Effector memory CD4-positive, alpha-beta T cell (primary cell): ENCODE measurements at places on chromosomes 11 and 22.

DNA sequence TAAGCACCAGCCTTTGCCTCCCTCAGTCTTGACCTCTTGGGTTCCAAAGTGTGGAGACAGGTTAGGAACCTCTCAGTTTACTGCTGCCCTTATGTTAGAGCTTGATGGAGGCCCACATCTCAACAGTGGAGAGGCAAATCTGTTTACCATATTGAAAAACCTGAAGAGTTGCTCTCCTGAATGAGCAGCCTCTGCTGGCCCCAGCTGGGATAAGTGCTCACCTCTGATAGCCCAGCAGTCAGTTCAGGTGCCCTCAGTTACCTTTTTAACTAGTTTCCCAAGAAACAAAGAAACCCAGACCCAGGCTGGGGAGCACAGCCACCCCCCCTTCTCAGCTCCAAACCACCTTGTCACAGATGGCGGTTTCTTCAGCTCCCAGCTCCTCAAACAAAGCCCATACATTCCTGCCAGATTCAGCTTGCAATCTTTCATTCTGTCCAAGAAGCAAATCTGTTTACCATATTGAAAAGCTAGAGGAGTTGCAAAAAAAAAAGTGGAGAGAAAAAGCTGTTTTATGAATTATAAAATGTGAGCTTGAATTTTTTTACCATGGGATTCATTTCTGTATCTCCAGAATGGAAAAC, 57.2 kb downstream of the PPFIBP2 start:
- DNase-seq = no peak

- DNase-seq = no peak
Observed at GRCh38 chr22:39943337-39943736, 16.9 kb upstream of the TMA7B start.

DNA sequence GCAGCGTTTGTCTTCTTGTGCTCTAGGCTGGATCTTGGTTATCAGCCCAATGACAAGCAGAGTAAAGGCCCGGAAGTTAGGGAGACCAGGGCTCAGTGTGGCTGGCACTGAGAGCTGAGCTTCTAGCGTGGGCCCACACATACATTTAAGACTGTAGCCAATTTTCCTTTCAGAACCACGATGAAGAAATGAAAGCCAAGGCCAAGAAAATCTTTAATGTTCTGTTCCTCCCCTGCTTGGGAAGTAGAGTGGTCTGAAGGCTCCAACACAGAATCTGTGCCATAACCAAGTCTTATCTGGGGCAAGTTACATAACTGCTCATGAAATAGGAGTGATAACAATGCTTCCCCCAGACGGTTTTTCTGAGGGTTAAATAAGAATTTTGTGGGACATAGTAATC, 4.7 kb upstream of the ST3GAL4 start:
- DNase-seq = no peak

GRCh38 chr22:20625270-20625669, 117.9 kb downstream of the MED15 start:
- DNase-seq = no peak

- no peak for DNase-seq
Observed at GRCh38 chr11:71237853-71238252, 14.5 kb downstream of the SHANK2 start.

GRCh38 chr11:35223371-35223796, 84.4 kb downstream of the CD44 start:
- no peak for DNase-seq

DNA sequence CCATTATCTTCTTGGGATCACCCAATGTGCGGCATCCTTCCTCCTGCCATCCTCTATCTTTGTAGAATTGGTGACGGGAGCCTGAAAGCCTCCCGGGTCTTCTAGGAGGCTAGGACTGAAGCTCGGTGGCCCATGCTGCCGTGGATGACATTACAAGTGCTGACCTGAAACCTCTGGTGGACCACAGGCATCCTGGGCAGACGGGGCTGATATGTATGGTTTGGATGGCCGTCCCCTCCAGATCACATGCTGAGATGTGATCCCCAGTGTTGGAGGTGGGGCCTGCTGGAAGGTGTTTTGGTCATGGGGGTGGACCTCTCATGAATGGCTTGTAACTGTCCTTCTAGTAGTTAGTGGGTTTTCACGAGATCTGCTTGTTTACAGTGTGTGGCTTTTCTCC, 1525.8 kb downstream of the BRD1 start:
- DNase-seq = no peak

GRCh38 chr11:70332567-70332966, 62.1 kb downstream of the PPFIA1 start:
- no peak for DNase-seq

- no peak for DNase-seq
Observed at GRCh38 chr11:117145393-117145761, 1.3 kb downstream of the PAFAH1B2 start.

- no peak for DNase-seq
Observed at GRCh38 chr11:68968306-68969250, 12.2 kb downstream of the MRGPRD start.

DNA sequence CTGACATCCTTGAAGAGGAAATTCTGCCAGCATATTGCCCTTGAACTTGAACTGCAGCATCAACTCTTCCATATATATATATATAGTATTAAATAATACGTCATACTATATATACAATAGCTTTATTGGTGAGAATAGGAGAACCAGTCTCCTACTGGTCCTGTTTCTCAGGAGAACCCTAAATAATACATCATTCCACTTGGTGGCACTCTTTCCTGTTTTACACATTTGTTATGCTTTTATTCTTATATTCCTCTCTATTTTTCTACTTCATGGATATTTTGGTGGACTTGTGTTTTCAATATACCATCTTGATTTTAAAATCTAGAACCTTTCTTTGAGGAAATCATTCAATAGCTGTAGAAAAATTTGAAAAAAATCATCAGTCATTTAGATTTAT, 193.3 kb downstream of the TRPC6 start:
- DNase-seq = no peak

GRCh38 chr22:29167032-29167911, 38.4 kb upstream of the EMID1 start:
- peak; percentile 9 for DNase-seq

DNA sequence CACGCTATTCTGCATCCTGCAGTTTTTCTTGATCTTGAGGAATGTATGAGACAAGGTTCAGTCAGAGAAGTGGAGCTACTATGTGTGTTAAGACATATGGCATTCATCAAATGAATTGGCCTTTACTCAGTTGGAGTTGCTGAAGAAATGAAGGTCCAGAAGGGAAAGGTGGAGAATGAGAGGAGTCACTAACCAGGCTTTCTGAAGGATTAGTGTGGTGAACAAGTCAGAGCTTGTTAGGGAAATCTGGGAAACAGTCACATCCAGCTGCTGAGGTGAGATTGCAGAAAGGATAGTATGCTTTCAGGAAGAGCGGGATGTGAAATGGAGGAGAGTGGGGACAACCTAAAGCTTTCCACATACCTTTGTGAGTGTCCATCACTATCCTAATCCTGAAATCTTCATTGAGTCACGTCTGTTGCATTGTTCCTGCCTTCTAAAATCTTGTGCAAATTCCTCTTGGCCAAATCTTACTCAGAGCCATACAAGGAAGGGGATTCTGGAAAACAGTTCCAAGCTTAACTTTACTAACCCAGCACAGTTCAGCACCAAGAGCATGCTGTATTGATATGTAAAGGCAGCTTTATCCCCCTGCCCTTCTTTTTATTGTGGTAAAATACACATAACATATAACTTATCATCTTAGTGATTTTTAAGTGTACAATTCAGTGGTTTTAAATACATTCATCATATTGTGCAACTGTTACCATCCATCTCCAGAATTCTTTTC, 11.4 kb upstream of the PITPNB start:
- DNase-seq = no peak

DNA sequence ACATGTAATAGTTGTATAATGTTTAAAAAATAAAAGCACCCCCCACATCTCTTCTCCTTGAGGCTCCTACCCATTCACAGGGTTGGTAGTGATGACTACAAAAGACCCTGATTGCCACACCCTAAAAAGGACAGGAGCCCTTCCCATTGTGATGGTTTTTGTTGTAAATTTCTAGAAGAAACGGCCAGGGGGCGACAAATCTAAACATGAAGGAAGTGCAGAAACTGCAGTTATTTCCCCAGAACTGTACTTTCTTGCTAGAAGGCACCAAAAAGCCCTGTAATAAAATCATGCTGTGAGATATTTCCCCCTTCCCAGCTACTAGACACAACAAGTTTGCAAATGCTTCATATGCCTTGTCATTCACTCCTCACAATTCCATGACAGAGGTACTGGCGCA, 10.8 kb downstream of the PRR5L start:
- DNase-seq = no peak

- DNase-seq = peak; percentile 27
Observed at GRCh38 chr11:6606471-6607189, 3.1 kb downstream of the ILK start.

DNA sequence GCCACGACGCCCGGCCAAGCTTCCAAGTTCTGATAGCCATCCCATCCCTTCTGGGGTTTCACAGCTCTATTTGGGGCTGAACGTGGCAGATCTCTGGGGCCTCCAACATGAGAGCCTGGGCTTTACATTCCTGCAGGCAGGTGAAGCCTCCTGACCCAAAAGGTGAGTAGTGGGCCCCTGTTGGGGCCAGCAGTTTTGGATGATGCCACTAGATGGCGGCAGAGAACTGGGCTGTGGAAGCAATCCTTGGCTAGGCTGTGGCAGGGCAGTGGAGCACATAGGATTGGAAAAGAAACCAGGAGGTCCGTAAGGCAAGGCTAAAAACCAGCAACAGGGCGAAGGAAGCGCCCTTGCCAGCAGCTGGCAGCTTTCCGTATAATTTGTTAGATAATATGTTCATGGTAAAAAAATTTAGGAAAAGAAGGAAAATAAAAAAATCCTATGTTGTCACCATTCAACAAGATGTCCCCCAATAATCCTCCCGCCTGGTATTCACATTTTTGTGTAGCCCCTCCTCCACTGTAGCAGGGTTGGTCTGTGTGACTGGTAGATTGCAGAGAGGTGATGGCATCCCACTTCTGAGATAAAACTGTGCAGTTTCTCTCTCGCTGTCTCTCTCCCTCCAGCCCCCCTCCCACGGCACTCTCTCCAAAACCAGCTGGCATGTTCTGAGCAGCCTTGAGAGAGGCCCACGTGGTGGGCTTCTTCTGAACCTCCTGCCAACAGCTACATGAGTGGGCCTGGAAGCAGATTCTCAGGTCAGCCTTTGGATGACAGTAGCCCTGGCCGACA, 43.6 kb upstream of the OR4B1 start:
- peak; percentile 13 for DNase-seq

GRCh38 chr11:19805376-19805775, 92.7 kb downstream of the NAV2 start:
- no peak for DNase-seq

- no peak for DNase-seq
Observed at GRCh38 chr11:115693002-115693401, 188.8 kb upstream of the CADM1 start.

- no peak for DNase-seq
Observed at GRCh38 chr11:77449060-77449521, 24.8 kb downstream of the PAK1 start.

- no peak for DNase-seq
Observed at GRCh38 chr11:272195-272930, 5.8 kb upstream of the NLRP6 start.

- no peak for DNase-seq
Observed at GRCh38 chr11:7457211-7457610, 28.1 kb upstream of the OLFML1 start.

DNA sequence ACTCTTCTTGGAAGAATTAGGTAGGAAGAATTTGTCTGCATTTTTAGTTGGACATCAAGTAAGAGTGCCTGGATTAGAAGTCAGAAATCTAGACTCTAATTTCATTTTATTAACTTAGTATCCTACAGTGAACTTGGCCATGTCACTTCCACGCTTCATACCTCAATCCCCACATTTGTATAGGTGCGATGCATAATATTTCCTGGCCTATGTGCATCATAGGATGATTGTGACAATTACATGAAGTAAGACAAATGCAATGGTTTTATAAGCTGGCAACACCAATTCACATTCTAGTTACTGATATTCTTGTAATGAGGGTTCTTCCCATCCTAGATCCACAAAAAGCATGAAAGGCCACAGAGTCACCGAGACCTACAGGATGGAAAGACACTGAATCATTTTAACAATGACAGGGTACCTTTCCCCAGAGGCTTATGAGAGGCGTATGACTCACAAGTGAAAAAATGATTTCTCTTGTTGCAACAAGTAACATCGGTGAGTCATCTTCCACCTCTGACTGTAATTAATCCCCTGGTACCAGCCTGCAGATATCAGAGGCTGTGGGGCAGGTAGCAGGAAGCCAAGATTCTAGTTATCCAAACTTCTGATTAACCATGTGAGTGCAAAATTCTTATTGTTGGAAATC, 56.0 kb upstream of the OR5AK2 start:
- DNase-seq = no peak

DNA sequence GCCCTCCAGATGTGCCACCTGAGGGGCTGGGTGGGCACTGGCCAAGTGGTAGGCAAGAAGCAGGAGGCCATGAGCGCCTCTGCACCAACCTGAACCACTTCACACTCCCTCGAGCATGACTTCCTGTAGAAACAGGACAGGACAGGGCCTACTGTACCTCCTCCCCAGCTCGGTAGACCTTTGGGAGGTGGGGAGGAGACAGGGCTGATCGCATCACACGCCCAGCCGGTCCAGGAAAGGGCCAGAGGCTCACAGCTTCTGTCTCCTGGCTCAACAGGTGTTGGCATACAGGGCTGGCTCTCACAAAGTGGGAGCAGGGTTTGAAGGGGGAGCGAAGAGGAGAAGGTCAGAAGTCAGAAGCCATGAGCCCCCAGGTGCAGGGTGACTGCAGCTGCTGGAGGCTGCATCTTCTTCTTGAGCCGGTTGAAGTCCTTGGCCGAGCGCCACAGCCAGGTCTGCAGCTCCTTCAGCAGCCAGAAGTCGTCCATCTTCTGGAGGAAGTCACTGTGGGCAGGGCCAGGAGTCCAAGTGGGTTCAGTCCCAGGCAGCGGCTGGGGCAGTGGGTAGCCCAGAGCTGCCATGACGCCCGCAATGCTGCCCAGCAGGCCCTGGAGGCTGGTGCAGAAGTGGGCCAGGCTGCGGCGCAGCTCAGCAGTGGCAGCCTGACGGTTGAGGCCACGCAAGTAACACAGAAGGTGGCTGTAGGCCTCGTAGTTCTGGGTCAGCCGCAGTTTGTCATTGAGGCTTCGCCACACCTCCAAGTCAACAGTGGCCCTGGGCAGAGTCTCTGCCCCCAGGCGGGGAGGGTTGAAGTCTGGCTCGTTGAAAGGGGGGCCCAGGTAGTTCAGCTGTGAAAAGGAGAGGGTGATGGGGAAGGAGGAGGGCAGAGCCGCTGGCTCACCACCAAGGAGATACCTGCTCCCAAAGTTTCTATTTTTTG, 8.3 kb downstream of the CLCF1 start:
- DNase-seq = no peak

- no peak for DNase-seq
Observed at GRCh38 chr22:38623351-38623750, 32.8 kb downstream of the FAM227A start.

- DNase-seq = no peak
Observed at GRCh38 chr22:26806445-26807175, 149.2 kb downstream of the MIAT start.

- no peak for DNase-seq
Observed at GRCh38 chr11:57491371-57492061, 24.0 kb downstream of the SLC43A1 start.
